ENCODE measurements at places on chromosomes 4 and X. TPM values are rescaled to one million over a fixed set of nuclear protein-coding genes. Genes with fewer than 3 reads are reported as not detected.

ATOH1 gene
- not detected for polyA plus RNA-seq

USP17L13 gene
- polyA plus RNA-seq: not detected

SFRP2 gene
- 0.02 TPM for polyA plus RNA-seq

FRMPD3 gene
- polyA plus RNA-seq: 0.01 TPM

DCTD gene
- 105 TPM for polyA plus RNA-seq

SUPT20HL1 gene
- polyA plus RNA-seq: not detected

PPP1R2C gene
- not detected for polyA plus RNA-seq

COPS4 gene
- polyA plus RNA-seq: 36.4 TPM

CDKL2 gene
- polyA plus RNA-seq: 1.1 TPM

DUSP21 gene
- polyA plus RNA-seq: not detected

USP17L27 gene
- polyA plus RNA-seq: not detected

TRIML2 gene
- 0.23 TPM for polyA plus RNA-seq

JCHAIN gene
- polyA plus RNA-seq: not detected

AR gene
- polyA plus RNA-seq: under 0.01 TPM

PDK3 gene
- polyA plus RNA-seq: 9.2 TPM
